ENCODE measurements at places on chromosomes 12 and 14.

GRCh38 chr14:105840266-105841021 lies 314.1 kb downstream of the TMEM121 start:
- H3K27ac ChIP-seq = peak overlapping the region; percentile 56
- no peaks in the 10 kb centered on the region for H3K27me3 ChIP-seq
- peaks cover 64% of the 10 kb centered on the region for H3K36me3 ChIP-seq

- no peaks in the 10 kb centered on the region for H3K4me1 ChIP-seq
- peaks cover 23% of the 10 kb centered on the region for H3K27me3 ChIP-seq
- no peak for DNase-seq
- no peak overlapping the region for H3K4me3 ChIP-seq
These were observed 17.6 kb upstream of the FAM222A start for GRCh38 chr12:109695961-109696461.

GRCh38 chr12:113709456-113709855 lies 237.8 kb upstream of the LHX5 start:
- DNase-seq = no peak
- H3K4me1 ChIP-seq = peaks cover 2% of the 10 kb centered on the region
- no peaks in the 10 kb centered on the region for H3K36me3 ChIP-seq
- peaks cover 16% of the 10 kb centered on the region for H3K27me3 ChIP-seq
- no peak overlapping the region for H3K27ac ChIP-seq
- H3K4me3 ChIP-seq = no peak overlapping the region

DNA sequence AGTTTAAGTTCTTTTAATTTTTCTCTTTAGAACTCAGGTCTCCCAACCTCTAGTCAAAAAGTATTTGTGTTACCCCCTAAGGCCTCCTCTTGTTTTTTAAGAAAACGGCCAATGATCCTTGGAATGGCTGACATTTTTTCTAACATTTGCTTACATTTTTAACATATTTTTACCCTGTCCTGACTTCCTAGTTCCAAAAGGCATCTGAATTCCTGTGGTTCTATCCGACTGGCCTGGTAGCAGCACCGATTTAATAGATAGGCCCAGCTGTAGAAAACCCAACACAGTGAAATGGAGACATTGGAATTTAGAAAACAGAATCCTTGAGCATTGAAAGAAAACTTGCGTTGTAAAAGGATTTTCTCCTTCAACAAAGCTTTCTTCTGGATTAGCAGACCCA lies 134.7 kb upstream of the GSC start:
- H3K4me3 ChIP-seq = no peak overlapping the region
- no peaks in the 10 kb centered on the region for H3K36me3 ChIP-seq
- DNase-seq = no peak
- peaks cover 13% of the 10 kb centered on the region for H3K27me3 ChIP-seq
- no peak overlapping the region for H3K27ac ChIP-seq

DNA sequence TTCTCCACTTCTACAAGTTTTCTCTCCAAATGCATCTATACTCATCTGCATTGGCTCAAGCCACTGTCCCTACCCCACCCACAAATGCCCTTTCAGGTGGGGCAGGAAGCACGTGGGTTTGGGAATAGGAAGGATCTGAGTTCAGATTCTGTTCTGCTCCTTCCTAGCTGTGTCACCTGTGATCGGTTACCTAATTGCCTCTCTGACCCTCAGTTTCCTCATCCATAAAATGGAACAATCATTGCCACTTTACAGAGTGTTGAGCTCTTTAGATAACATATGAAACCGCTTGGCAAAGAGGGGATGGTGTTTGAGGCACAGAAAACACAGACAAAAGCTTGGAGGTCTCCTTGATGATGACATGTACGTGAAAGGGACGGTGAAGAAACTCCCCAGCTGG lies 34.5 kb downstream of the FOXN3 start:
- H3K27me3 ChIP-seq = no peaks in the 10 kb centered on the region
- H3K36me3 ChIP-seq = peaks cover 63% of the 10 kb centered on the region
- H3K4me3 ChIP-seq = peak overlapping the region; percentile 73
- DNase-seq = no peak
- peaks cover 55% of the 10 kb centered on the region for H3K4me1 ChIP-seq

DNA sequence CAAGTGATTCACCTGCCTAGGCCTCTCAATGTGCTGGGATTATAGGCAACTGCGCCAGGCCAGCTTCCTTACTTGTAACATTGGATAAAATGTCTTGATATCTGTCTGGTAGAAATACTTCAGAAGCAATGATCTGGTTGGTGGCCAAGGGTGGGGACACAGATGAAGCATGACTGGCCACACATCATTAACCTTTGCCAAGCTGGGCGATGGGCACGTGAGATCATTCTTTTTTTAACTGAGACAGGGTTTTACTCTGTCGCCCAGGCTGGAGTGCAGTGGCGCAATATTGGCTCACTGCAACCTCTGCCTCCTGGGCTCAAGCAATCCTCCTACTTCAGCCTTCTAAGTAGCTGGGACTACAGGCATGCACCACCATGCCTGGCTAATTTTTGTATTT lies 31.1 kb downstream of the PLEKHH1 start:
- H3K27me3 ChIP-seq = no peaks in the 10 kb centered on the region
- DNase-seq = no peak
- peaks cover 10% of the 10 kb centered on the region for H3K4me1 ChIP-seq
- H3K27ac ChIP-seq = no peak overlapping the region
- H3K36me3 ChIP-seq = no peaks in the 10 kb centered on the region

DNA sequence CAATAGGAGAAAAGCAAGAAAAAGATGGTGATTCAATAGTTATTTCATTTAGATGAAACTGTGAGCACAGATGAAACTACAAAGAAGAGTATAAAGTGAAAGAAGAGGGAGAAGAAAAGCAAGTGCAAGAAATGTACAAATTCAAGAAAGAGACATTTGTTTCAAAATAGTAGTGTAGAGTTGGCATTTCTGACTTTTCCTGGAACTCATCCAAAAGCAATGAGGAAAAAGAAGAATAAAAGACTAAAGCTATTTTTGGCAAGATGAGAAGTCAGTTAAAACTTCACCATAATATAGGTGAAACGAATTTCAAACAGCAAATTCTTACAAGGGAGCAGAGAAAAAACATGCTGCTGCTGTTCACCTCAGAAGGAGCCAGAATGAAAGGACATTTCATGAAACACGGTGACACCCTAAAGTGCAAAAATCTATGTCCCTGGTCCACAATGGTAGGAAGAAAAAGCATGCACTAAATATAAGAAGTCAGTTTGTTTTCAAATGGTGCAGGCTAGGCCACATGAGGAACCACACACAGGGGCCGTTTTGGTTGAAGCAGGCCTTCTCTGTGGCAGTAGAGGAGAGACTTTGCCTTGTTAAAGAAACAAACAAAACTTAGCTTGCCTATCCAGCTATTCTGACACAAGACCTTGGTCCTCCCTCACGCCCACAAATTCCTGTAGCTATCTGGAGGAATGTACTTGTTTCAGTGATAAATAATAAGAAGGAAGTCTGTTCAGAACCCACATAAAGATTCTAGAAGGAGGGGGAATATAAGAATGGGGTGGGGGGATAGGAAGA lies 11.1 kb upstream of the CMAS start:
- H3K27me3 ChIP-seq = peaks cover 4% of the 10 kb centered on the region
- no peak for DNase-seq
- H3K4me3 ChIP-seq = no peak overlapping the region
- H3K27ac ChIP-seq = no peak overlapping the region
- no peaks in the 10 kb centered on the region for H3K4me1 ChIP-seq
